ENCODE measurements at places on chromosomes 4 and X. TPM values are rescaled to one million over a fixed set of nuclear protein-coding genes. Genes with fewer than 3 reads are reported as not detected.

Gene ZNF157
- 0.21 TPM for total RNA-seq

DNA sequence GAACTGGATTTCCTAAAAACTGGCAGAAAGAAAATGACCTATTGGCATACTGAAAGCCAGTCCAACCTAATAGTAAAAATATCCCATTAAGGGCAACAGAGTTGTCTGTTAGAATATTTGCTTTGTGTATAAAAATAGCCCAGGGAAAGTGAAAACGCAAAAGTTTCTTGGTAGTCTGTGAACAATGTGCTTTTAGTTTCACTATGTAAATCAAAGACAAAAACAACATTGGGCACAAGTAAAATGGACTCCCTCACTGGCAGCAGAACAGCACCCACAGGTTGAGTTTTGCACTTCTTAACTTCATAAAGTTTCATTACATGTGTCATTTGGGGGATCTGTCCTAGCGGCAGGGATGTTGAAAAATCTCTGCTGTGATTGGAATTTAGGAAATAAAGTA, 4.3 kb upstream of the FGG start:
- no peak for DNase-seq

GRCh38 chrX:21476909-21477308, 102.7 kb downstream of the CNKSR2 start:
- no peak for DNase-seq

Gene AMTN
- not detected for total RNA-seq

GRCh38 chrX:65745992-65746391, 78.5 kb downstream of the MSN start:
- DNase-seq: no peak

DNA sequence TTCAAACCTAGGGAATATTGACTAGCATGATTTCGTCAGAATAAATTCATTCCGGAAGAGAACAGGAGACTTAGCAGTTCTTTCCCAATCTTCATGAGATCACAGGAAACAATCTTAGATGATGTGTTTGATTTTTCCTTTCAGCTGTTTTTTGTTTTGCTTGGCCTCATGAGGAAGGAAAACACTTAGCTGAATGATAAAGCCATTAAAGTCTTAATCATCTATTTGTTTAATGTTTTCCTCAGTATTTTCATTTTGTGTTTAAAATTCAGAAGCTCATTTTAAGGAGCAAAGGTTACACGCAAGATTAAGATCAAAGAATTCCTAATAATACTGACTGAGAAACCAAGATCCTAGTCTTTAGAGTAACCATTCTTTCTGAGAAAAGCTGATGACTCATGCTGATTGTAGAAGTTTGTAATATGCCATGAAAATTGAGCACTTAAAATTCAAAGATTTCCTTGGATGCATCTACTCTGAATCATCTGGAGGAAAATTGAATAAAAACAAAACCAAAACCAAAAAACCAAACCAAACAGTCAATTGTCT, 15.4 kb upstream of the TBC1D19 start:
- DNase-seq: no peak

DNA sequence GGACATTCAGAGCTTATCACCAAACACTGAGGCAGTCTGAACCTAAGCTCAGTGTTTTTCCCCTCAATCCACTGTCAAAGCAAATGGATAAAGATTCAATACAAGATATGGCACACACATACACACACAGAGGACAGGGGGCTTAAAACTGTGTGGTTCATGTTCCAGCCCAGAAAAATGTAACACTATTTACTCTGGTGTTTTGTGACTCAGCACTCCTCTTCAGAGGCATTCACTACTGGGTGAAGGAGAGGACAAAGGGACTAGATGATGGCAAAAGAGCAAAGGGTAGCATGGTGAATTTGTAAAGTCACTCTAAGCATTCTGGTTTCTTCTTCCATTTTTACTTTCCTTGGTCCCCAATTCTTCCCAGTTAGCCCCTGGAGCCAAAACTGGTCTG, 120.3 kb downstream of the ARHGEF9 start:
- DNase-seq: no peak

- DNase-seq: no peak
Observed at GRCh38 chrX:19332983-19333382, 10.7 kb upstream of the PDHA1 start.

DNA sequence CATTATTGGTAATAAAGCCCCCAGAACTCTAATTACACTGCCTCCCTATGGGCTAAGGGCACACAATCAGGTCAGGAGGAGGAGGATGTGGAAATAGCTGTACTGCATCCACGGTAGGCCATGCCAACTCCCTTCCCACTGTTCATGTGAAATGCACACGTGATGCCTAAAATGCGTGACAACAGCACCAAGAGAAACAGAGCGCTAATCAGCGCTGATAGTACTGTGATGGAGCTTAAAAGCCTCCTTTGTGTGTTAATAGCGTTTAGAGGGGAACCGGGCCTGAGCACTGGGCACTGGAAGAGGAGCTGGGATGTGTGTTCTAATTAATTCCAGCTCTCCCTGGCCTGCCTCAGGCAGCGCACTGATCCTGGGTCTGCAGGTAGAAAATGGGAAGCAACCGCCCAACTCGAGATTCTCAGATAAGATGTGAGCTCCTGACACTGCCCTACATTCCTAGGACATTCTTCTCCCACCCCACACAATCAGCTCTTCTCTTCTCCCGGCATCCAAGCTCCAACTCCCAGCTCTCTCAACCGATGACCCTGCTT, 12.9 kb downstream of the DCTD start:
- no peak for DNase-seq

Gene ODAPH
- not detected for total RNA-seq

Gene CFP
- total RNA-seq: 24.8 TPM

Gene C4orf36
- 1.6 TPM for total RNA-seq

Gene DNASE1L1
- 36.1 TPM for total RNA-seq

DNA sequence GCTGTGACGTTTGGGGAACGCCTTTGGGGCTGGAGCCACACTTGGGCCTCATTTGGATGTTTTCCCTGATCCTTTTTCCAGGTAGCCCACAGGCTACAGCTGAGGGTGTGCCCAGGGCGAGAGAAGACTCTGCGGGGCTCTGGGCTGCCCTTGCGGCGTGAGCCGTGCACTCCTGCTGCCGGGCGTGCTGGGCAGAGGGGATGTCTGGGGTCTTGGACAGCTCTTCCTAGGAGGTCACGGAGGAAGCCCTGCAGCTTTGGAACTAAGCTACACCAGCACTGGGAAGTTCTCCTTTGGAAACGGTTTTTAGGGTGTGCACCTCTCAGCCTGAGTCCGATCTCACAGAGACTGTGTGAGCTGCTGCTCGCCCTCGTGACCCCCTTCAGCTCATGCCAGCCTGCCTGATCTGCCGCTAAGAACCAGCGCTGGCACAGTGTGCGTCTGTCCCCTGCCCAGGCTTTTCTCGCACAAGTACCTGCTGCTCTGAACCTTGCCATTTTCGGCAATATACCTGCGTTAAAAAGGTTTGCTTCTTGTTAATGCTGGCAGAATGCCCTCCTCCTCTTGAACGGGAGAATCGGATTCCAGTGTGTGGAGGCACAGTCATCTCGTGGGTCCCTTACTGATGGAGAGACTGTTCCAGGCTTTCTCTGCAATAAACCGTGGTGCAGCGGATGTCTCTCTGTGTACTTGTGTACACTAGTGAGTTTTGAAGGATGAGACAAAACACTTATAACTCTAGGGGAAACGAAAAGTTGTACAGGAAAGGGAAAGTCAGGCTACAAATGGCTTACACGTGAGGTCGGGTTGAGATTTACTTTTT, 14.3 kb downstream of the MSANTD1 start:
- no peak for DNase-seq

GRCh38 chr4:40520533-40520932, 109.1 kb downstream of the RBM47 start:
- no peak for DNase-seq

DNA sequence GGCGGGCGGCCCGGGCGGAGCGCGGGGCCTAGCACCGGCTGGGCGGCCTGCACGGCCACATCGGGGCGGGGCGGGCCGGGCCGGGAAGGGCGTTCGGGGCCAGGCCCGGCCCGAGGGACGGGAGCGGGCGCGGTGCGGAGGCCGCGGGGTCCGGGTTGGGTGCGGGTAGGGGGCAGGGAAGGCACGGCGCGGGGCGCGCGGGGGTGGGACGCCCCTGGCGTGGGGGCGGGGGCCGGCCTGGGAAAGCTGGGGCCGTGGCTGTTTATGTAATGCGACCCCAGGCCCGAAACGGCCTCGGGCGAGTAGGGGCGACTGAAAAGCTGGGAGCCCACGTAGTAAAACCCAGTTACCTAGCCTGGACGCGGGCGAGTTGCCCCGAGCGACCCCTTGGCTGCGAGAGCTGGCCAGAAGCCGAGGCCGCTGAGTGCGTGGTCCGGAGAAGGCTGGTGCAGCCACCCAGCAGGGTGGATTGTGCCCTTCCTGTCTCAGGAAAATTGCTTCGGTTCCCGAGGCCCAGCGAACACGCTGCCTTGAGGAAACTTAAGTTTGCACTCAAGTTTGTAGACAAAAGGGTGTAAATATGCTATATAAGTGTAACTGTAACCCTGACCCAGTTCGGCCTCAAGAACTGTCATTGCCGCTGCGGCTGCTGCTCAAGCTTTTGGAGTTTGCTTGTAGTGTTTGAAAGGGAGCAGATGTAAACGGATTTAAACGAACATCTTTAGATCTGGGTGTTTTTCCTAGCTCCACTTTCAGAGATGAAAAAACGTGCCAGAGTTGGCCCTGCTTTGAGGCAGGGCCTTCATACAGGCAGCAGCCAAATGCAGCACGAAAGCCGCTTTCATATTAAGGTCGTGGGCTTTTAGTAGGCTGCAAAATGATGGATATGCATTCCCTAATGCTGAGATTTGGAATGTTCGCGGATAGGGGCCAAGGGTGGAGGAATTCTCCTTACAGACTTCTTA, 674 bp downstream of the SEC24B start:
- DNase-seq: peak; percentile 68

DNA sequence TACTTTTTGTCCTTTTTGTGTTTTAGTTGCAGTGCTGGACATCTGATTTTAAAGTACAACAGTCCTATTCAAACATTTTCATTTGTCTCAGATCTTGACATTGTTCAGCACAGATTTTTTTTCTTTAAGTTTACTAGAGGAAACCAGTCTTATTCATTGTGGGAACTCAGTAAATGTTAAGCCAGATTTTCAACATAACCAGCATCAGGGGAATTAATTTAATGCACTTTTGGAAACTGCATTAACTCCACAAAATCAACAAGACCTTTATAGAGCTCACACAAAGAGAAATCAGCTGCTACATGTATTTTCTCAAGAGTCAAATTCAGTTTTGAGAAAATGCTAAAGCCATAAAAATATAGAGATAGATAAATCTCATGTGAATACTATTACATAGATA, 9.9 kb downstream of the CPE start:
- no peak for DNase-seq

Gene TCEAL2
- 1.9 TPM for total RNA-seq

GRCh38 chrX:135713795-135714194, 356 bp downstream of the CT45A1 start:
- DNase-seq: no peak

Gene COL25A1
- total RNA-seq: 0.35 TPM

DNA sequence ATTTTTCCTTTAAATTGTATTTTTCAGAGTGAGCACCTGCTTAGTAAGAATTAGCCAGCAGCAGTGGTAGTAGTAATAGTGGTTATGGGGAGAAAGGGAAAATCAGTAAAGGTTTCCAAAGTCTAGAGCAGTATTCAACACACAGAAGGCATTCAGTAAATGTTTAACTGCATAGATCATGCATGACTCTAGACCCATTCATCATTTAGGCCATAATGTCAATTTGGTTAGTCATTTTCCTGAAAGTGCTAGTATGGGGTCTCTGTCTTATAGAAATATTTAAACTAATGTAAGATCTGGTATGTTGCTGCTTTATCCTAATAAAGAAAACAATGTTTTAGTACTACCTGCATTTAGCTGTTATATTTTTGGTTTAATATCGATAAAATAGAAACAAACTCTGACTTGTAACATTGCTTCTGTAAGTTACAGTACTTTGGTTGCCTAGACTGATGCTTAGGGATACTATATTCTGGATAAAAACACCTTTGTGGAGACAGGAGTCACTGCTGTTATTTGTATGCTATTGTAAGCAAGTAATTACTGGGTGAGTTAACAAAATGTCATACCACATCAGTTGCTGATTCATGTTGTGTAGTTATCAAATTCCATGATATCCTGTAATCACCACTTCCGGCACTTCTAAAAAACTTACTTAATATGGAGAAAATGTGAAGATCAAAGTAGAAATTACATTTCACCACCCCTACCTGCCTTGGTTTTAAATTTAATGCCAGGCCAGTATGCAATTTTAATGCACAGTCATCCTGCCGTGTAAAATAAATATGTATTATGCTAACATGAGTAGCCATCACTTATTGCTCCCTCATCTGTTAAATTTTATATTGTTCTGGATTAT, 115.8 kb upstream of the BMPR1B start:
- DNase-seq: no peak

- DNase-seq: no peak
Observed at GRCh38 chr4:185955826-185956543, 113.0 kb upstream of the TLR3 start.

DNA sequence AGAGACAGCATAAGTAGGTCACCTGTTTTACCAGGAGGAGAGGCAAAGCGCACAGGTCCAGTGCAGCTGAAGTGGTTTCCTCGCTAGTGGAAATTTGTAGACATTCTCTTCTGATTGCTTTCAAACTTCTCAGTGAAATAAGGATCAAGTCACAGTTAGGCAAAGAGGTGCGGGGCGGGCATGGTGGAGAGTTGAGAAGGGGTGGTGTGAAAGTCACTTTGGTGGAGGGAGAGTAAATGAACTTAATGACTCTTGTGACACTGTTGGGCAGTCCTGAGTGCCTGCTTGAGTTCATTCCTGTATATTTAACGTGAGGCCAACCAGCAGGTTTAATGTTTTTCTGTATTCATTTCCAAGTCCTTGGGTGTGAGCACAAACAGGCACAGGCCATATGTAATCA, 235.6 kb downstream of the TRIML1 start:
- DNase-seq: no peak

GRCh38 chrX:136189222-136189621, 41.9 kb downstream of the FHL1 start:
- DNase-seq: no peak

Gene SMR3B
- not detected for total RNA-seq

GRCh38 chr4:109368661-109369060, 65.0 kb upstream of the SEC24B start:
- no peak for DNase-seq

DNA sequence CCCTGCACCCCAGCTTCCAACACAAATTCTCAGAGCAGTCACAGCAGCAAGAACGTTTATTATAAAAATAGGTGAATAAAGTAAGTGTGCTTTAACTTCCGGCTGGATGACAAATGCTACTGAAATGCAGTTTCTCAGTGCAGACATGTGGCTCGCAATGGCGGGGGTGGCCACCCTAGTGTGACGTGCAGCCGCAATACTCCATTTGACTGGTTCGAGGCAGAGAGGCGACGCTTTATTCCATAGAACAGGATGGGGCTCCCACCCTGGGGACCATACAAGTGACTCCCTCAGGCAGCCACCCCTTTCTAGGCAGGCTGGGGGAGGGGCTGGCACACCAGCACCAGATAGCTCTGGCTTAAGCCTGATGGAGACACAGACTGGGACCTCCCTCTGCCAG, 14.5 kb downstream of the TNIP2 start:
- DNase-seq: peak; percentile 30

DNA sequence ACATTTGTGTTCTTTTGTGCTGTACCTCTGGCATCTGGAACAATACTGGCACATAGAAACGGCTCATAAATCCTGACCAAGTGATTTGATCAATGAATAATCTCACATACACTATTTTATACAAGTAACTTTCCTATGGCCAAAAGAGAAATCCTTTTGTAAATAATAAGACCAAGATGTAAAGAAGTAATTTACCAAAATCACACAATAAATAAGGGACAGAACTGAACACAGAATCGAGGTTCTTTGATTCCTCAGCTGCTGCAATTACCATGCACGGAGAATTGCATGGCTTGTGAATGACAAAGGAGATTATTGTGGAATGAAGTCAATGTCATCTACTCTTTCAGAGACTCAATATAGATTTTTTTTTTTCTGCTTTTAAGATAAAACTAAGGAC, 576.8 kb upstream of the SMIM31 start:
- DNase-seq: no peak

Data from lower lobe of right lung (tissue), 2 donors.